ENCODE measurements at places on chromosomes 2 and 18.

- DNase-seq = no peak
These were observed 39.9 kb upstream of the CDC42EP3 start for GRCh38 chr2:37711308-37711731.

DNA sequence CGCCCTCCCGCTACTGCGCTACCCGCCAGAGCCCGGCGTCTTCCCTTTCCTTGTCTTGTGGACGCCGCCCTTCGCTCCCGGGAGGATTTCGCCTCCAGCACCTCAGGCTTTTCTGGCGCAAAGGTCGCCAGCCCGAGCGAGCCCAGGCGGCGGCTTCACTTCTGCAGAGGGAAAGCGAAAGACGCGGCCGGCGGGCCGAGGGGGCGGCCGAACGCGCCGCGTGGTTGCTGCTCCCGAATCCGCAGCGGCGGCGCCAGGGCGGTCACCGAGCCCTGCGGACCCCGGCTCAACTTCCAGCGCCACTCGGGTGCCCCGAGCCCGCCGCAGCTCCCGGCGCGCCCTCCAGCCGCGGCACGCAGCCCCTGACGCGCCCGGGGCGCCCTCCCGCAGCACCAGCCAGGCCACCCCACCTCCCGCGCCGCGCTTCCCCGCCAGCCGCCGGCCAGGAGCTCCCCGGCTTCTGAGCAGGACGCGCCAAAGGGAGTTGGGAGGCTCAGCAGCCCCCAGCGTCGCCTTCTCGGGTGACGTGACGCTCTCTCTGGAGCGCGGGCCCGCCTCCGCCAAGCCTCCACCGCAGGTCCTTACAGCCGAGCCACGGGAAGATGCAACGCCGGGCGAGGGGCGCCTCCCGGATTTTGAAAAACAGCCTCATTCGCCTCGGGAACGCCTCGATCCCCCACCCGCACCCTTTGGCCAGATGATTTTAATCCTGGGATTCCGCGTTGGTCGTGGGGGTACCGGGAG, 84.9 kb upstream of the EPB41L3 start:
- no peak for DNase-seq

DNA sequence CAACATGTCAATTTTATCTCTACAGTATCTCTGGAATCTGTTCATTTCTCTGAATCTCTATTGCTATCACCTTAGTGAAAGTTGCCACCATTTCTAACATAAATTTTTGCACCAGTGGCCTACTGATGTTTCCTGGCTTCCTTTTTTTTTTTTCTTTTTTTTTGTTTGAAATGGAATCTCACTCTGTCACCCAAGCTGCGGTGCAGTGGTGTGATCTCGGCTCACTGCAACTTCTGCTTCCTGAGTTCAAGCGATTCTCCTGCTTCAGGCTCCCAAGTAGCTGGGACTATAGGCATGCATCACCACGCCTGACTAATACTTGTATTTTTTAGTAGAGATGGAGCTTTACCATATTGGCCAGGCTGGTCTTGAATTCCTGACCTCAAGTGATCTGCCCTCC, 35.1 kb downstream of the KCNJ13 start:
- no peak for DNase-seq

DNA sequence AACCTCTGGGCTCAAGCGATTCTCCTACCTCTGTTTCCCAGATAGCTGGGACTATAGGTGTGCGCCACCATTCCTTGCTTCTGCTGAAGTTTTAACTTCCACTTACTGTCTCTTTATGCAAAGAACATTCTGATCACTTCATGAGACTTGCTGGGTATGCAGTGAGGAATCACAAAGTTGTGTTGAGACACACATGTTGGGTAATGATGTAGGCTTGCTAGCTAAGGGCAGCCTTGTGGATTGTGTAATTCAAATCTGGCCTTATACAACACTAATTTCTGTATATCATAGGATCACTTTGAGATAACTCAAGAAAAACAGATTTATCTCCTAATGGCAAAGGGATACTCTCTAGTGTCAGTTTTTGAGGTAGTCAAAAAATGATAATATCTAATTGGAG, 24.2 kb downstream of the XRCC5 start:
- DNase-seq = no peak

- no peak for DNase-seq
These were observed 1292.1 kb upstream of the PIK3C3 start for GRCh38 chr18:40662898-40663437.

DNA sequence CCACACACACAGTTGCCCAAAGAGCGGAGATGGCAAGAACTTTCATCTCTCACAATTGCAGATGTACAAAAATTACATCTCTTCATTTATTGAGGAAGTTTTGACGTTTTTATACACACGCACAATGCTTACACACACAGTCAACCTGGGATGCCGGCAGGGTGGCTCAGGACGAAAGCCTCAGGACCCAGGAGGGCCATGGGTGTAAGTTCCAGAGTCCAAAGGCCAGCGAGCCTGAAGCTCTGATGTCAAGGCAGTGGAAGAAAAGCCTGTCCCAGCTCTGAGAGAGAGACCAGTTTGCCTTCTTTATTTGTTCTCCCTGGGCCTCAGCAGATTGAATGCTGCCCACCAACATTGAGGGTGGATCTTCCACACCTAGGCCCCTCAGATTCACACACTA, 10.1 kb downstream of the AMER3 start:
- DNase-seq = no peak

DNA sequence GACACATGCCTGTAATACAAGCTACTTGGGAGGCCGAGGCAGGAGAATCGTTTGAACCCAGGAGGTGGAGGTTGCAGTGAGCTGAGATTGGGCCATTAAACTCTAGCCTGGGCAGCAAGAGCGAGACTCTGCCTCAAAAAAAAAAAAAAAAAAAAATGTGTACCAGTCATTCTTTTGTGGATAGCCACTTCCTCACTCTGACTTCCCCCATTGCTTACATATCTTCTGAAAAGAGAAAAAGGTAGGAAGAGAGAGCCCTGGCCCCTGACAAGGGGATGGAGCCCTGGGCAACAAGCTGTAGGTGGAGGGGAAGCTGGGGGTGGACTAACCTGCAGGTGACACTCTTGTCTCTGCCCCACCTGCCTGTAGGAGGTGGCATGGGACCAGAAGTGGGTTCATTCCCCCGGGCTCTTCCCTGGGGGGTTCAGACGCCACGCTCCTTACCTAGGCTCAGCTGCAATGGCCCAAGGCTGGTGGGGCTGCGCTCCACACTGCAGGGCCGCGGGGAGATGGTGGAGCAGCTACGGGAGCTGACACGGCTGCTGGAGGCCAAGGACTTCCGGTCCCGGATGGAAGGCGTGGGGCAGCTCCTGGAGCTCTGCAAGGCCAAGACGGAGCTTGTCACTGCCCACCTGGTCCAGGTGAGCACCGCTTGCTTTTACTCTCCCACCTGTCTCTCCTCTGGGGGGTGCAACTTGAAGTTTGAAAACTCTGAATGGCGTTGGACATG, 39.1 kb downstream of the PCARE start:
- DNase-seq = no peak

- DNase-seq = no peak
These were observed 11.5 kb downstream of the GEN1 start for GRCh38 chr2:17765398-17765797.

- DNase-seq = no peak
These were observed 301.9 kb downstream of the ZNF407 start for GRCh38 chr18:74899554-74899953.

GRCh38 chr2:8455236-8456150, 226.4 kb upstream of the ID2 start:
- DNase-seq = no peak

GRCh38 chr2:241553981-241554380, 4.6 kb upstream of the BOK start:
- no peak for DNase-seq

- no peak for DNase-seq
These were observed 12.1 kb downstream of the CFAP65 start for GRCh38 chr2:219028996-219029828.

- DNase-seq = no peak
These were observed 20.0 kb upstream of the PTPN2 start for GRCh38 chr18:12904012-12904516.
